Activated CD4-positive, alpha-beta T cell treated with anti-CD3 and anti-CD28 coated beads, Interleukin-2, Interleukin-4, amounts not matched to agents 100 ng/mL and 50 ng/mL, durations not matched to agents 16 hours and 8 hours (primary cell): ENCODE measurements at places on chromosomes 6 and 20.
A peak's percentile ranks its signal among the peaks of the same experiment; 100 is the strongest.

DNA sequence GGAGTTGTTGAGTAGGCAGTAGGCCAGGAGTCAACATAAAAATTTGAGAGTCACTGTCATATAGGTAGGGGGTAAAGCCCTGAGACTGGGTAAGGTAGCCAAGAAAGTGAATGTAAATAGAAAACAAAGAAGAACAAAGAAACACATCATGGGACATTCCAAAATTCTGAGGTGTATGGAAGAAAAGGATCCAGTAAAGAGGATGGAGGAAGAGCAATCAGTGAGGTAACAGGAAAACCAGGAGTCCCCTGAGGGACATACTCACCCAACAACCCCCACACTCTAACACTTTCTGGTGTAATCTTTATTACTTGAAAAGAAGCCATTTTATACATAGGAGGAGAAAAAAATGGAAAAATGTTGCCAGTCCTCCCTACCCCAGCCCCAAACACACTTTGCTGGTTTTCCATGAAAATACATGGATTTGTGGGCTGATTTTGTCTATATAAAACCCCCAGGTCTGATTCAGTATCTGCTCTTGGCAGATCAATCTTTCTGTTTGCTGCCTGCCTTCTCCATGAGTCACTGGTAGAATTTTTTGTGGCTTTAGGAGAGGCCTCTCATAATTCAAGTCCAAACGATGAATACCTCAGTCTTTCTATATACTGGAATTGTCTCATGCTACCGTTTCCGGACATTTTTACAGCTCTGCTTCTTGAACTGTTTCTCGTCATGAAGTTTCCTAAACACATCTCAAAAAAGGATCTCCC is 271.4 kb upstream of the MAN1A1 start:
- no peak for DNase-seq

GRCh38 chr6:21556968-21557721 is 36.4 kb upstream of the SOX4 start:
- no peak for DNase-seq

DNA sequence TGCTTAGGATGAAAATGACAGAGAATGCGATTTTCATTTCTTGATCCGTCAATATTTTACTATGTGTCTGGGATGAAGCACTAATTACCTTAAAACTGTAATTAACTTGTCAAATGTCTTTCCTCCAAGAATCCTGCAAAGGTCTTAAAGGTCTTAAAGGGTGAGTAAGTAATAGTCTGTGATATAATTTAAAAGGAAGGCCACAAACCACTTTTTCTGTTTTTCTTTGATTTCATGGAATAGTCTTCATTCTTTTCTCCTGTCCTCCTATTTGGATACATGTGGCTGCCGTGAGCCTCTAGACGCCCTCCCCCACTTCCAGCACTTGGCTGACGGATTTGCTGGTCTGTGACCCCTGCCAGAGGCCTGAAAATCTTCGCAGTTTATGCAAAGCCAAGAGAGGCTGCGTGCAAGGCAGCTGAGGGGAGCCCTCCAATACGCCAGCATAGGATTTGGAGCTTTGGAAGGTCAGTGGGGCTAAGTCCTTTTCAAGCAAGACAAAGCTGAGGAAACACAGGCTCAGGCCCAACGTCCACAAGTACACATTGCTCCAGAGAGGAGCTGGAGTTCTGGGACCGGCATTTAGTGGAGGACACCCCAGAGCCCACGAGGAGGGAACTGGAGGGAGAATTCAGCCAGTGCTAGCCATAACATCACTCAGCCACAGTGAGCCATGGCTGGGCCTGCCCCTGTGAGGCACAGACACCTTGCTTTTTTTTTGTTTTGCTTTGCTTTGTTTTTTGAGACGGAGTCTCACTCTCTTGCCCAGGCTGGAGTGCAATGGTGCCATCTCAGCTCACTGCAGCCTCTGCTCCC is 382.6 kb downstream of the SMOC2 start:
- DNase-seq = no peak

- DNase-seq = no peak
Observed at GRCh38 chr6:44138717-44139350, 11.5 kb downstream of the TMEM63B start.

DNA sequence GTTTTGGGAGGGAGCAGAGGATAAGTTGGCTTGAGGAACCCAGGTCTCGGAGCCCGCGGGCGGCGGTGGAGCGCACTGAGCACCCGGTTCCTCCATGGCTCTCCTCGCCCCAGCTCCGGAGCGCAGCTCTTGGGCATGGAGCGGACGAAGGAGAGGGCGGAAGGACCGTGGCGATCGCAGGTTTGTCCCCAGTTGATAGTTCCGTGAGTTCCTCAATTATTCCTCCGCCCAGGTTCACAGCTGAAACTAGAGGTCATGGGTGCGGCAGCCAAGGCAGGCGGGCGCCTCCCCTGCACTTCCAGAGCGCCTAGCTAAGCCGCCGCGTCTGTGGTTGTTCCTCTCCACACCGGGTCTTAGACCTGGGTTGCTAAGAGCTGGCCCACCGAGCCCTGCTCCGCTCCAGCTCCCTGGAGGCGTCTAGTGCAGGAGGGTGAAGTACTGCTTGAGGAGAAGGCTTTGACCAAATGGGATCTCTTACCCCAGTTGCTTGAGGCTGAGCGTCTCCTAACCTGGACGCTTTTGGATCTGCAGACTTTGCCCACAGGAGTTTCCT is at the start of gene HTR1B:
Gene HTR1B (minus strand): TSS at position 184 of the 553 bp plus-strand sequence. CDS start 88 bp downstream, at position 96.
- DNase-seq = no peak

GRCh38 chr20:10651227-10651990 is 22.4 kb downstream of the JAG1 start:
- no peak for DNase-seq

DNA sequence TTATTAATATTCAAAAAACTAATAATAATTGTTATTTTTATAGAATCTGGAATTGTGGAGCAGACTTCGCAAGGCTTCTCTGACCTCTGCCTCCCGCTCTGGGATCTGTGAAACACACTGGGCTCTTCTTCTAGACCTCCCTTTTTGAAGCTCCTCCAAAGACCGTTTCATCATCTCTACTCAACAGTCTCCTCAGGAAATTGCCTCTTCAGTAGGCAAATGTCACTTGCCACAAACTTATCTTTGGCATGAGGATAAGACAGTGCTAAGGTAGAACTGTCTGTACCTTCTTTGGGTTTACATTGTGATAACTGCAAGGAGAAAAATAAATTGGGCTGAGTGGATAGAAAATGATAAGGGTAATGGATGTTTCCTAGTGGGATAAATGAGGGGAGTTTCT is 2.3 kb upstream of the MAS1L start:
- no peak for DNase-seq

DNA sequence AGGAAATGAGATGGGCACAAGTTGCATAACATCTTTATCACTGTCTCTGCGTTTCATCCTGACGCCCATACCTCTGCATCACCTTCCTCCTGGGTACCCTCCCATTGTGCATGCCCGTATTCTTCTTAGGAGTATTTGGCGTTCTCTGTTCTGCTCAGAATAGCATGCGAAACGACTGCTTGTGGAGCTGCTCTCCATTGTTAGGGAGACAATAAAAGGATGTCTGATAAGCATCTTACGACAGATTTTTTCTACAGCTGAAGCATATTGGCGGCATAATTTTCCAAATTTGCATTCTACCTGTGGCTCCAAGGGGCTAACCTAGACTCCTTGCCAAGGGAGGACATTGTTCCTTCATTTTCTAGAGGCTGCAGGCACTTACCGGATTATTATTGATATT is 118.6 kb downstream of the EDN1 start:
- no peak for DNase-seq

DNA sequence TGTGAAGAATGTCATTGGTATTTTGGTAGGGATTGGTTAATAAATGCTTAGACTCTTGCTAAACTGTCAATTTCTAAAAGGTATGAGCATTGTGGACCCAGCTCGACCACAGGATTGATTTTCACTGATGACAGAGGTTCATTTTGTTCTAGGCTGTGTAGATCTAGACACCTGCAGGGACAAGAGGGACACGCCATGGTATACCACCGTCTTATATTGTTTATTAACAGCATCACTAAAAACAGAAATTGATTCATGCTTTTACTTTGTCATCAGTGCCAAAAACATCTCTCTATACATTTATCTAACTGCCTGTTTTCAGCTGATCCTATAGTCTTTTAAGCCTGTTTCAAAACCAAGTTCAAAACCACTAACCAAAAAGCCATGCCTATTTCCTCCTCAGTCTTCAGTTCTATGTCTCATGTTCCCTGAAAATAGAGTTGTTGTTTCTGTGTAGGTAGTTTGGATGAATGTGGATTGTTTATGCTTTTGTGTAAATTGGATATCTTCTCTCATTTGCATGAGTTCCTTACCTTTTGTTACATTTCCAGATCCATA is 109.8 kb downstream of the JAG1 start:
- DNase-seq = no peak

DNA sequence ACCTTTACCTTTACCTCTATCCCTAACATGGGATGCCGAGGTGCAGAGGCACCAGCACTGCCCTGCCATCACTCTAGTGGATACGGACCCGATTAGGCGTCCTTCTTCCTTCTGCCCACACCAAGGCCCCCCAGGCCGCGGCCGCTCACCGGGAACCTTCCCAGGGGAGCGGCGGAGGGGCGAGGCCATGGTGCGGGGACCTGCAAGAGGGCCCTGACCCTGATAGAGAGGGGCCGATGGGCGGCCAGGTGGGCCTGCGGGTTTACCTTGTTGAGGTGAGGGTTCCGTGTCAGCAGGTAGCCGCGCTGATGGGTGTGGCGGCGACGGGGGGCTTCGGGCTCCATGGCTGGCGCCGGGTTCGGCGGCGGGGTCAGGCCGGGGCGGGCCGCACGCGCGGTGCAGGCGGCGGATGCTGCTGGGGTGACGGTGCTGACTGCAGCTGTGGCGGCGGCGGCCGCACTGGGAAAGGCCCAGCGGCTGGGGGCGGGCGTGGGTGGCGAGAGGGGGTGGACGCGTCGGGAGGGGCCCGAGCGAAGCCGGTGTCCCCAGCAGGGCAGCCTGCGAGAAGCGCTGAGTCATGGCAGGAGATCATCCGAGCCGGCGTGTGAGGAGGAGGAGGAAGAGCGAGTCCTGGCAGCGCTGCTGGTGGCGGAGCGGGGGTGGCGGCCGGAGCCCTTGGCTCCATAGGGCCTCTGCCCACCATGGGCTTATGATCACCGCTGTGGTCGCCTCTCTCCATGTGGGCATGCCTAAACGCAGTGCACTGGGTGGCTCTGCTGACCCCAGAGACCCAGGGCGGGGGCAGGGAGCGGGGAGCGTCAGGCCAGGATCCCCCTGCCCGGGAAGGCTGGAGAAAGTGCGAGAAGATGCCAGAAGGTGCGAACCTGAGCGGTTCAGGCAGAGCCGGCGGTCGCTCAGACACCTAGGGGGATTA is at the start of gene ME1:
Gene ME1 (minus strand): TSS at position 441 of the 934 bp plus-strand sequence. CDS start 97 bp downstream, at position 344.
- DNase-seq = peak; percentile 48

- peak; percentile 58 for DNase-seq
Observed at GRCh38 chr6:2186516-2186915, 58.9 kb downstream of the GMDS start.
